Activated CD8-positive, alpha-beta memory T cell treated with anti-CD3 and anti-CD28 coated beads, Interleukin-2, amount 50 U/mL, for 48 hours (primary cell): ENCODE measurements at places on chromosomes 1 and 21.

DNA sequence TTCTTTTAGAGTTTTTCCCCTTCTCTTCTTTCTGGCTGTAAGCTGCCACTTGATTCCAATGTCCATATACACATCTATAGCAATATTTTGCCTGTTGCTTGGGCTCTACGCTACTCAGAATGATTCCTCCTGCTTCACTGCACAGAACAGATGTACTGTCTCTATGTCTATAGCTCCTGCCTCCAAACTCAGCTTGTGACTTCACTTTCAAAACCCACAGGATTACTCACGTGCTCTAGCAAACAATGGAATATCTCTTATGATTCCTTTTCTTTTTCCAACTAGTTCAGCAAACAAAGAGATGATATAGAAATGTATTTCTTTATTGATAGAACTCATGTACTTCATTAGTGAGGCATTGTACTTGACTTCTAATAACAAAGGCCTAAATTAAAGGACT is 80.5 kb upstream of the SOX13 start:
- DNase-seq: no peak

DNA sequence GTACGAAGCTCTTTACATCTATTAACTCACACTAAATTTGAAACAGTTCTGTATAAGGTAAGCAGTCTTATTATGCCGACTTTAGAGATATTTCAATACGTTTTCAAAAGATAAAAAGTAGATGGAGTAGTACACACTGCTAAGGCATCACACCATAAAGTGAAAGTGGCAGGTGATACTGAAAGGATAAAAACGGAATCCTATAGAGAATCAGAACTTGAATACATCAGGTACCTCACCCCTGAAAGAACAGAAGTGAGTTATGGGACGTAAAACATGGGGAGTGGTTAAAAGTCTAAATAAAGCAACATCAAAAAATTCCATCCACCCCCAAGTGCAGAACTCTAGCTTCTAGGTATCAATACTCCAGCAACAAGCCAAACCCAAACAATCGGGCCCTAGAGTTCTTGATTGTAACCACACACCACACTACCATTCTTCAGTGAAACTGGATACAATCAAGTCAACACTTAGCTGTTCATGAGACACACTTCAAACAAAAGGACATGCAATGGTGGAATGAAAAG is 142.6 kb downstream of the SMYD3 start:
- no peak for DNase-seq

DNA sequence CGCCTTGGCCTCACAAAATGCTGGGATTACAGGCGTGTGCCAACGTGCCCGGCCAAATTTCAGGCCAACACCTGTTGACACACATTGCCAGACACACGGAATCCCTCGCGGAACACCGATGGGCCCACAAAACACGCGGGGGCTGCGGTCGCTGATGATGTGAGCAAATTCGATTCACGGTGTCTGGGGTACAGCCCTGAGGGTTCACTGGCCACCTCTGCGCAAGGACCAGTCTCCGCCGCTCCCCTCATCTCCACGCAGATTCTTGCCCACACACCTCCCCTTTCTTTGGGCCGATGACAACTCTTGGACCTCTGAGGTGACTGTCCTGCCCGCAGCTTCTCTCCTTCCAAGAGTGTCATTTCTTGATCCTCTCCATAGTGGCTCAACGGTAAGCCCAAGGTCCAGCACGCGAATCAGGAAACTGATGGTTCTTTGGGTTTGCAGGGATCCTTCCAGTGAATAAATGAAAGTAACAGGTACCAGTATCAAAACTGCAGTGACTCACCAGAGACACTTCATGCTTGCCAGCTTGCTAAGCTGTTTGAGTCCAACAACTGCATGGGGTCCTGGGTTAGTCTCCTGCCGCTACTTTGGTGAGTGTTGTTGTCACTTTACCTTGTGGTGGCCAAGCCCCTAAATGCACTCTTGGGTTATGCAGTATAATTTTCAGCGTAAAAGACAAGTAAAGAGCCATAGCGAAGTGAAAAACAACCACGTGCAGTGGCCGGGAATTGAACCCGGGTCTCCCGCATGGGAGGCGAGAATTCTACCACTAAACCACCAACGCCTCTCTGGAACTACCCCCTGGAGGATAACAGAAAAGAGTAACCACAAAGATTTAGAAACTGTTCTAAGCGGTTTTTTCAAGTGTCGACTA is 11.0 kb upstream of the RNU1-3 start:
- DNase-seq: peak; percentile 89

DNA sequence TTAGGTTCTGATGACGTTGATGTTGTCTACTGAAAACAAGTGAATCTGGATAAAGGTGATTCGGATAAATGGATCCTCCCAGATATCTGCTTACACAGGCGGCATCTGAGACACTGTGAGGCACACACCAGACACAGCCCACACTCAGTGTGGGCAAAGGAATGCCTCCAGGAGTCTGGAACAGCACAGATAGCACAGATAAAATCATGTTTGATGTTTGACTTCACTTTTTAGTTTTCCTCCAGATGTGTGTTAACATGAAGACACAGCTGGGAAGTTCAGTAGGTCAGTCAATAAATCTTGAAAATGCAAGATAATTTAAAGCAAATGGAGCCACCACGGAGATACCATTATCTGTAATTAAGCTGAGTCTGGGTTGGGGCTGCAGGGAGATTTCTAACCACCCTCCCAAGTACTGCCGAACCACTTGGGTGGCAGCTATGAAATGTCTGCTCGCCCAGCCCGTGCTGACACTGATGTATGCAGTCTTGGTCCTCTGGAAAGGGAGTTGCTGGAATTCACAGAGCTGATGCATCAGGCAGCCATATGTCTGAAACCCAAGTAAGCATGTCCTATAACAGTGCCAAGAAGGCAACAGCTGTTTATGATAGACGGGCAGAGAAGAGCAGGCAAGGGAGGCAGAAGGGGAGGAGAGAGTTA is 11.7 kb downstream of the CAPN9 start:
- no peak for DNase-seq

GRCh38 chr1:193677874-193678273 is 491.5 kb upstream of the B3GALT2 start:
- no peak for DNase-seq

DNA sequence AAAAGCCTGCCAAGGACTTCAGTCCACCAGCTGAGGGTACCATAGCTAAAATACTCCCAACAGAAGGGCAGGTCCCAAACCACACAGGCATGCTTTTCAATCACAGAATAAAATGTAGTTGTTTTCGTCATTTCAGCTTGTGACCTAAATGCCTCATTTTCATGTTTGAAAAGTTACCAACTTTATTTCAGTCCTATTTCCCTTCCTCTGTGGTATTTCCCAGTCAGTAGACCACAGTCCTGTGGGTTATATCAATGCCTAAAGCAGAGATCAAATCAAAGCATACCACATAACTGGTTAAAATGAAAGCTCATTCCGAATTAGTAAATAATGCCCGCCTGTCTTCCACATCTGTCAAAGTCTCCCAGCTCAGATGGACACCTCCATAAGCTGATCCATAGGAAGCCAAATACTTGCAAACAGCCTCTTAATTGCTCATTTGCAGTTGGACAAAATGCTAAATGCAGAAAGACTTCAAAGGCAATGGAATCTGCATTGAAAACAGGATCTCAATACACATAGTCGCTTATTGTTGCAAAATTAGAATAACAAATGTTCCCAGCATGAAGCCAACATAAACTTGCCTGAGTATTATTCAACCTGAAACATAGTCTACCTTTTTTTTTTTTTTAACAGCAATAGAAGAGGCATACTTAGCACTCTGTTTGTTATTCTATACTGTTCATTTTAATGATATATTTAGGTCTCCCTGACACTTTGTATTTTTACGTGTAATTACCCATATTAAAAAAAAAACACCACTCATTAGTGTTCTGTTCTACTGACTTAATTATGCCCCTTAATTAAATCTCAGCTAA is 53.9 kb downstream of the NR5A2 start:
- DNase-seq: no peak

GRCh38 chr1:47931395-47931794 is 65.8 kb downstream of the TRABD2B start:
- no peak for DNase-seq

GRCh38 chr21:26110715-26111114 is 59.9 kb downstream of the APP start:
- DNase-seq: no peak
